Stimulated activated naive CD4-positive, alpha-beta T cell treated with Interleukin-2 at 50 U/mL for 16 hours (primary cell): ENCODE measurements at places on chromosomes 13 and 19.

GRCh38 chr19:47316513-47316912 lies 6.9 kb downstream of the C5AR1 start:
- DNase-seq = no peak

DNA sequence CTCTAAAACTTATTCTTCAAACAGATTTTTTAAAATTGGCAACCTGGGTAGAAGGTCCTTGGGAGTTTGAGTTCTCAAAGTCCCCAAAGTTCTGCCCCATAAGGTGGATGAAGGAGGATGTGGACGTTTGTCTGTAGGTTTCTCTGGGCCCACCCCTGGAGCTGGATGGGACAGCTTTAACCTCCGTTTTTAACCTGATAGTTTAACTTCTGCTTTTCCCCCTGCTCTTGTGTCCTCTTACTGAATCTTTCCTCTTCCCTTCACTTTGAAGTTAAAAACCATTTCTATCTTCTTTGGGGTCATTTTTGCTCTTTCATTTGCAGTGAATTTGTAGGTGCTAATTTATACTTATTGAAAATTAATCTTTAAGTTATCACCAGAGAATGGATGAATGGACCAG lies 79.1 kb downstream of the ESD start:
- DNase-seq = no peak

DNA sequence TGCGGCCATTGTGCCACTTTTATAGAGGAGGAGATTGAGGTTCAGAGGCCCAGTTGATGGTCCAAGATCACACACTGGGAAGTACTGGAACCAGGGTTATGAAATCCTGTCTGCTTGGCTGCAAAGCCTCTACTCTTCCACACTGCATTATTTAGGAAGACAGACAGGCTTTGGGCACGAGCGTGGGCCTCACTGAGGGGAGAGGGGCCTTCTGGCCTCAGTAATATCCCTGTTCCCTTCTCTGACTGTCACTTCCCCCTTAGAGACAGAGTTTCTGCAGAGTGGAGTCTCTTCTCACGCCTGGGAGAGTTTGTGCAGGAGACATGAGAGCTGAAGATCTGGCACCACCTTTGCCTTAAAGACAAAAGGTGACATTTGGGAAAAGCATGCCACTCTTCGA lies 49.0 kb upstream of the PNMA8B start:
- no peak for DNase-seq

- no peak for DNase-seq
These were observed 20.8 kb upstream of the ZNF835 start for GRCh38 chr19:56692206-56692895.

- no peak for DNase-seq
These were observed 13.8 kb upstream of the MEIS3 start for GRCh38 chr19:47433121-47433520.

GRCh38 chr19:38304352-38304865 lies 358 bp downstream of the C19orf33 start:
- no peak for DNase-seq

DNA sequence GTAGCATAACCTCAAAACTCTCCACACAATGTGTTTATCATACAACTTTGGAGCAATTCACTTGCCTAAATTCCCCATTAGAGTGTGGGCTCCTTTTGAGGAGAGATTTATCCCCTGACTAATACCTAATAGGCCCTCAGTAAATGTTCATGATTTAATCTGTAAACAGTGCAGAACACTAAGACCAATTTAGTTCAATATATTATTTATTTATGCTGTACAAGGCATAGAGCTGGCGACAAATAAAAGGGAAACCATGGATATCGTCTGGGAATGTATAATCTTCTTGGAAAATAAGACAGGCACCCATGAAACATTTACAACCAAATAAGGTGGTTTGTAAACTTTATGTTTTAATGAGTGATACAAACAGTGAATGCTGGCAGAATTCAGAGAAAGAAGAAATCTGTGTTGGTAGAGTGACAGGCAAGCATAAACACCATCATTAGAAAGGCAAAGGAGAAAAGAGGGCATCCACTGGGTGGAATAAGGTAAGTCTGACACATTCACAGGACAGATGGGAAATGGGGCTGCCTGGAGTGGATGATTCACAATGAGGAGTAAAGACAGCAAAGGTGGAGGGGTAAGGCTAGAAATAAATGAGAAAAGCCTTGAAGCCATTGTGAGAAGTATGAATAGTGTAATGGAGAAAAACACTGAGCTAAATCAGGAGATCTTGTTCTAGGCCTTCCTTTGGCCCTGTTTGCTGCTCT lies 106.1 kb upstream of the MIR17HG start:
- no peak for DNase-seq

- DNase-seq = no peak
These were observed 891.5 kb downstream of the EFNB2 start for GRCh38 chr13:105643966-105644365.

- DNase-seq = no peak
These were observed 26.4 kb upstream of the HNRNPA1L2 start for GRCh38 chr13:52615812-52616211.

GRCh38 chr13:100442095-100442832 lies 146.3 kb downstream of the GGACT start:
- no peak for DNase-seq

- no peak for DNase-seq
These were observed 5.7 kb upstream of the KCNC3 start for GRCh38 chr19:50334741-50335421.

DNA sequence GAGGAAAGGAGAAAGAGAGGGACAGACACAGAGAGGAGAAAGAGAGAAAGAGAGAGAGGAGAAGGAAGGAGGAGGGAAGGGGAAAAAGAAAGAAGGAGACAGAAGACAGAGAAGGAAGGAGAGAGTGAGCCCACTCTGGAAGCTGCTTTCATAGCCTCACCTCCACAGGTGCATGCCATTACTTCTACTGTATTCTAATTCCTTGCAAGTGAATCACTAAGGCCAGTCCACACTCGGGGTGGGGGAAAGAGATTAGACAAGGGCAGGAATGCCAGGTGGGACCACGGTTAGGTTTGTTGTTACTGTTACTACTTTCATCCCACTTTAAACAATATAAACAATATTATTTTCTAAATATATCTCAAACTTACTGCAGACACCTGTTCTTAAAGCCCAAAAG lies 684.5 kb upstream of the ARGLU1 start:
- no peak for DNase-seq

DNA sequence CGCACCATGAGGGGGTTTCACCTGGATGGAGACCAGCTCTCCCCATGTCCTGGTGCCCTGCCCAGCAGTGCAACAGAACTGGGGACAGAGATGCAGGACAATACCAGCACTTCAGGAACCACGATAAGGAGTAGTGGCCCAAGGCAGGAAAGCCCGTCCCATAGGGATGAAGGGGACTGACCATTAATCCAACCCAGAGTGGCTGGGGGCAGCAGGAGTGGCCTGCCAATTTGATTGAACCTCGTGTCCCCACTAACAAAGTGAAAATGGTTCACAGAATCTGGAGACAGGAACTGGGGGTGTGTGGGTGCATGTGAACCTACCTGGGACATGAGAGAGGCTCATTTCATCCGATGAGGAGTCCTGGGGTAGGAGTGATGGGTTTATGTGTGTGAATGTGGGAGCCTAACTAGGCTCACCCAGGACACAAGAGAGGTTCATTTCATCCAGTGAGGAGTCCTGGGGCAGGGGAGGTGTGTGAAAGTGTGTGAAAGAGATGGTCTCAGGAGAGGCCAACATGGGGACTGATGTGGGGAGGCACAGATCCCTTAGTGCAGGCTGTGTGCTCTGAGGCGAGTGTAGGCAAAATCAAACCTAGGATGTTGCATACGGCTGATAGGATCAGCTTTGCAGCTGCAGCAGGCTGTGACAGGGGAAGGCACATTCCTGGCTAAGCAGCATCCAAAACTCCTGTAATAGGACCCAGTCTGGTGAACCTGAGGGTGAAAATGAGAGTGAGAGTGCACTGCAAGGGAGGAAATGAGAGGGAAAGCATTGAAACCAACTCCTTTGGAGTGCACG lies 98.2 kb downstream of the ZNF429 start:
- no peak for DNase-seq

- DNase-seq = no peak
These were observed 53.0 kb downstream of the DPY19L3 start for GRCh38 chr19:32458500-32459123.

DNA sequence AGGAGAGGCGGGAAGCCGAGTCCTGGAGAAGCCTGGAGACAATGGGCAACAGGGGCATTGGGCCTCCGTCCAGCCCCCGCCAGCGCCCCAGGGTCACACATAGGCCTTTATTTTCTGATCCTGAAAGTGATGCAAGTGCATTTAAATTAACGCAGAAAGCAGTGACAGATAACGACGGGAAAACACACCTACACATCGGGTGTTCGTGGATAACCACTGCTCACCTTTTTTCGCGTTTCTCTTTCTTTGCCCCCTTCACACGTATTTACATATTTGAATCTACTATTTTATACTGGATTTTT lies 30.4 kb upstream of the GRTP1 start:
- no peak for DNase-seq

DNA sequence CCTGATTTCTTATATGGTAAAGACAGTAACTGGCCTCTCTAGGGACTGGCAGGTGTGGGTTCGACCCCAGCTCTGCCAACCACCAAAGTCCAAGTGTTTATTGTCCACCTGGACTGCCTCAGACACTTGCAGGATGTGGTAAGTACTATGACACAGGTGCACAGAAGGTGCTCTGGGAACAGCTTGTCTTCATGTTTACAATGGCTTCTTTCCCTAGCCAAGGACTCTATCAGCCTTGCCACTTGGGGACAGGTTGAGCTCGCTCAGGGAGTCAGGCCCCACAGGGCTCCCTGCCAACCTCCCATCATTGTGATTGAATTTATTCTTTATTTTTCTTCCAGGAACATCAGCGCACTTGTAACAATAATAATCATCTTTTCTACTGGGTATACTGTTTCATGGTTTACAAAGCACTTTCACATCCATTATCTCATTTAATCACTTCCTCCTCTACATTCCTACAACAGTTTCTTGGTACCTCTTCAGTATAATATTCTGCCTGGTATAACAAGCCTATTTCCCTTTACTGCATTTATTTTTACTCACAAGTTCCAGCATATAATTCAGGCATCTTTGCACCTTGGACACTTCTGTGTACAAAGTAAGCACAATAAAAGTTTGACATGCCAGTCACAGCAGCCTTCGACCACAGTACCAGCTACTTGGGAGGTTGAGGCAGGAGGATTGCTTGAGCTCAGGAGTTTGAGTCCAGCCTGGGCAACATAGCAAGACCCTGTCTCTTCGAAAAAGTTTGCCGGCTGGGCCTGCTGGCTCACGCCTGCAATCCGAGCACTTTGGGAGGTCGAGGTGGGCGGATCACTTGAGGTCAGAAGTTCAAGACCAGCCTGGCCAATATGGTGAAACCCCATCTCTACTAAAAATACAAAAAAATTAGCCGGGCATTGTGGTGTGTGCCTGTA lies 24.2 kb upstream of the GATAD2A start:
- no peak for DNase-seq

DNA sequence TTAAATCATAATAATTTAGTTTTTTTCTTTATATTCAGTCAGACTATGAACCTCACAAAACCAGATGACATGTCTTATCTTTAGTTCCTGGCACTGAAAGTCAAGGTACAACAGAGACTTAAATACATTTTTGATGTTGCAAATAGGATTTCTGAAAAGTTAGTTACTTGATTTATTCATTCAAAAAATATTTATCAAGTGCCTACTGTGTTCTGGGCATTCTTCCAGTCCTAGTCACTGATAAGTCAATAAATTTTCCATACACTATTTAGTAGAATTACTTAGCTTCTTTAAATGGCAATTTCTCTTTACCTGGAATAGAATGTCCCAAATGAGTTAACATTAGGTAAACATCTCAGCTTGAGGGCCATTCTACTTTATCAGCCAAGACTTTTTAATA lies 938.3 kb upstream of the PCDH9 start:
- no peak for DNase-seq

- no peak for DNase-seq
These were observed 173.9 kb downstream of the FLT1 start for GRCh38 chr13:28320884-28321574.

DNA sequence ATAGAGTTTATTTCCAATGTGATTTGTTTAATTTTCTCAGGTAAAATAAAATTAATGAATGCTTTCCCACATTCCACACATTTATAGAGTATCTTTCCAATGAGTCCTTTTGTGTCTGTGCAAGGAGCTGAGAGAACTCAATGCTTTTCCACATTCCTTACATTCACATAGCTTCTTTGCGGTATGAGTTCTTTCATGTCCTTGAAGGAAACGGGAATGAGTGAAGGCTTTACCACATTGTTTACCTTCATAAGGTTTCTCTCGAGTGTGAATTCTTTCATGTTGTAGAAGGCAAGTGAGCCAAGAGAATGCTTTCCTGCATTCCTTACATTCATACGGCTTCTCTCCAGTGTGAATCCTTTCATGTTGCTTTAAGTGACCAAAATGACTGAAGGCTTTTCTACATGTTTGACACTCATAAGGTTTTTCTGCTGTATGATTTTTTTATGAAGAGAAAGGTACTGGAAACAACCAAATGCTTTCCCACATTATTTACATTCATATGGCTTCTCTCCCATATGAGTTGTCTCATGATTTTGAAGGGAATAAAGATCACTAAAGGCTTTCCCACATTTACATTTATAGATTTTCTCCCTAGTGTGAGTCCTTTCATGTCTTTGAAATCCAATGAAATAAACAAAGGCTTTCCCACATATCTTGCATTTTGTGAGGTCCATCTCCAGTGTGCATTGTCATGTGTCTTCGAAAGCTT lies 14.4 kb upstream of the ZNF442 start:
- DNase-seq = no peak

- no peak for DNase-seq
These were observed 177.5 kb downstream of the NDFIP2 start for GRCh38 chr13:79658333-79658975.

DNA sequence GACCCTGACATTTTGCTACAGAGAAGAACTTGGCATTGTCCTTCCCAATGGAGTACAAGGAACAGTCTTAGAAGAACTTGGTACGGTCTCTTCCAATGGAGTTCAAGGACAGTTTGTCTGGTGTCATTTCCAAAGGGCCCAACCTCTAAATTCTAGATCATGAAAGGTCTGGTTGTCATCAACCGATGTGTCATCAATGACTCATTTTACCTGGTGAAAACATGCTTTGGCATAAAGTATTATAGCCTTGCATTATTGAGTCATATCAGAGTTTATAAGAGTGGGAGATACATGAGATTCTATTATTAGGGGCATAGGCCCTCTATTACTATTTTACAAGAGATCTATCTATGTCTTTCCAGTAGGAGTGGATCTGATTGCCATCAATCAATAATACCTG lies 4.3 kb downstream of the CYP2B6 start:
- DNase-seq = no peak

DNA sequence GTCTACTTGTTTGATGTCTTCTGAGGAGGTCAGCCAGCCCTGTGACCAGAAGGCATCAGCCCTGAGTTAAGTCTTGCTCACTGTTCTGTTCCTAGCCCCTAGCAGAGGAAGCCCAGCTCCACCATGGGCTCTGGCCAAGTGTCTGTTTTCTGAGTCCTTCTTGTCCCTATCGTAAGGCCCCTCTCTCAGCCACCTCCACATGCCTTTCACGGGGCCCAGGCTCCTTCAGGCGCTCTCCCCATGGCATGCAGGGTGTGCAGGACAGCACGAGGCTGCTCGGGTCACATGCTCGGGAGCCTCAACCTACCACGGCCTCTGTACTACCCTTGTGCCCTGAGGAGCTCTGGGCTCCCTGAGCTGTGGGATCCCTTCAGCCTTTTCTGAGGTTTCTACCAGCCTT lies 47.8 kb upstream of the LATS2 start:
- DNase-seq = no peak
